ENCODE measurements at places on chromosomes 2 and 18.

GRCh38 chr2:160252900-160253299 lies 52.8 kb upstream of the ITGB6 start:
- DNase-seq, result no peak

GRCh38 chr2:111192776-111193368 lies 72.2 kb downstream of the BCL2L11 start:
- no peak for DNase-seq

GRCh38 chr18:48049757-48050156 lies 119.3 kb upstream of the SMAD2 start:
- DNase-seq, result no peak

- peak; percentile 26 for DNase-seq
These were observed 30.7 kb downstream of the TRAK2 start for GRCh38 chr2:201420442-201421113.

DNA sequence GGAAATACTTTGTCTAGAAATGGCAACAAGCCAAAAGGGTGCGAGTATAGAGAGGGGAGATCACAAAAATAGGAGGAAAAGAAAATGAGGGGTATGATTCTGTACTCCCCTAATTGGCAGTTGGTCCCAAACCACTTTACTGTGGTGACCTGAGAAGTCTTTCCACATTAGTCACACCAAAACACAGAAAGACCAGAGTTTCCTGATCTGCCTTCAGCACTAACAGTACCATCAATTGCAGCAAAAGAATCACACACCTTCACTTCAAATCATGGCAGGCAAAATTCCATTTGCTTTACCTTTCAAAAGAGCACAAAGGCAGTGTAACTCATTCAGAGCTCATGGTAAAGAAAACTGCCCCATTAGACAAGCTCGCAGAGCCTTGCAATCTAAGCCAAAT lies 86.8 kb downstream of the ALK start:
- peak; percentile 58 for DNase-seq

DNA sequence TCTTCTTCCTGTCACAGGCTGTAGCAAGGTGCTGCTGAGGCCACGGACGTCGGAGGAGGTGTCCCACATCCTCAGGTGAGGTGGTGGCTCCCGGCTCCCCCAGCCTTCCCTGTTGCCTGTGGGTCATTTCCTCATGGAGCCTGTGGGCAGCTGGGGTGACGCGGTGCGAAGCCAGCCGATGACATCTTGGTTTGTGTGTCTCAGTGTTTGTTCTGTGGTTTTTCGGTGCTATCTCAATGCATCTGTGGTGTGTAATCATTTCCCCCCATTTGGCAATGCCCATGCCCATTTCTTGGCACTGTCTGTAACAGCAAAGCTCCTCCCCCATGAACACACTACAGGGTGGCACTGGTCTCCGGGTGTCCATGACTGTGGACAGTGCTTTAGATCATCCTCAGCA lies 6.6 kb downstream of the D2HGDH start:
- peak; percentile 86 for DNase-seq

DNA sequence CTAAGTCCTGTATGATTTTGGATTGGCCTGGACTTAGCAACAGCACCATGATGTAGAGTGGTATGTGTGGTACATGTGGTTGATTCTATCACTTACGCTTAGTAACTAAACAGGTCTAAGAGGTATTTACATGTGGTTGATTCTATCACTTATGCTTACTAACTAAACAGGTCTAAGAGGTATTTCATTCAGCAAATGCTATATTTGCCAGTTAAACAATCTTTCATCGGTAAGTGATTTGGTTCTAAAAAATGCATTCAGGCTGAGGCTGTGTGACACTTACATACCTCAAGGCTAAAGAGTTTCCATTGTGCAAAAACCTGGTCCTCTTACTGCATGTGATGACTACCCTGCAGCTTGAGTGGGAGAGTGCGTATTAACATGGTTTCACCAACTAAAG lies 13.1 kb downstream of the EIF4E2 start:
- DNase-seq, result no peak

GRCh38 chr2:208929139-208929864 lies 494.5 kb upstream of the MAP2 start:
- DNase-seq, result no peak

DNA sequence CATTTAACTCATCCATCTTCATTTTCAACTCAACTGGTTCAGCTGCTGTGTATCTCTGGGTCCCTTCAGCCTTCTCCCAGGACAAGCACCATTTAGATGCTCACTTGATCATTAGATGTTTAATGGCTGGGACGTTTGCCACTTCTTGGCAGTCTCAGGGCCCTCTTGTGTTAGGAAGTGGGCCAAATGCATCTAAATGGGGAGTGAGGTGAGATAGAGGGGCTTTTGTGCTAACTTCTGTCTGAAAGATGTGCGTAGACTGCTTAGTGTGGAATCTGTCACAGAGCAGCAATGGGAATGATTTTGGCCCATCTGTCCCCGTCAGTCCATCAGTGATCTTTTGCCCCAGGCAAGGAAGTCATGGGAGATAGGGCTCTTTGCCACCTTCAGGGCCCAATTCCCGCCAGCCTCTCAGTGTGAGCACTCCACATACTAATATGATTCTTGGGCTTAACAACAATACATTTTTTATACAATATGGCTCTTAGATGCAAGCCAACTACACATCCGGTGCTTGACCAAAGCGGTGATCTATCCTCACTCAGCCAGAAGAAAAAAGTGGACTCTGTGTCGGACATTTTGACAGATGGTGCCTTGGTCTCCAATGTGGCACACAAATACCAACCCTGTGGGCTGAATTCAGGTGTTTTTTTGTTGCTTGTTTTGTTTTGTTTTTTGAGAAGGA lies 95.7 kb upstream of the EPC2 start:
- no peak for DNase-seq

GRCh38 chr2:206116278-206116677 lies 30.3 kb upstream of the INO80D start:
- DNase-seq, result no peak

DNA sequence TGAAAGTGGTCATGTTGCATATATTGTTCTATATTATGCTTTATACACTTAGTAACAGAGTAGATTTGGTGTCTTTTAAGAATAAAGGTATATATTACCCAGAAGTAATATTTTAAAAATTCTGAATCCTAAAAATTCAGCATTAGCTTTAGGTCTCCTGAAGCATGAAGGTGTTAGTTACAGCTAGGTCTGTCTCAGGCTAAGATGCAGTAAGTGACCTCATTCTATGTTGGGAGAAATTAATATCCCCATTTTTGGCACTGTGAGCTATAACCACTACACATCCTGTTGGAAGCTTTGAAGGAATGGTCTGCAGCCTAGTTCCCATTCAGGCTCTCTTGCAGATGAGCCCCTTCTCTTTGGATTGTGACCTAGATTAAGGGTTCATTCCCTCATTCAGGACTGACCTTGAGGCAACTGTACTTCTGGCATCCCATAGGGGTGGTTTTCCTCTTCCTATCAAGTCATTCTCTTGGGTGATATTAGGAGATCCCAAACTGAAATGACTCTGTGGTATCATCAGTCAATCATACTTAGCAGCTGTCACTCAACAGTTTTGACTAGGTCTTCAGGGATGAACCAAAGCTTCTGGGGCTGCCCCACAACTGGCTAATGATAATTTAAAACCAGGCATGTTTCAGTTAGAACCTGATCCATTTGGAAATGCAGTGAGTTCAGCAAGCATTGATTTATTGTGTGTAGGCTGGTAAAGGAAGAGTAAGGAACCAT lies 117.7 kb downstream of the GPD2 start:
- no peak for DNase-seq

DNA sequence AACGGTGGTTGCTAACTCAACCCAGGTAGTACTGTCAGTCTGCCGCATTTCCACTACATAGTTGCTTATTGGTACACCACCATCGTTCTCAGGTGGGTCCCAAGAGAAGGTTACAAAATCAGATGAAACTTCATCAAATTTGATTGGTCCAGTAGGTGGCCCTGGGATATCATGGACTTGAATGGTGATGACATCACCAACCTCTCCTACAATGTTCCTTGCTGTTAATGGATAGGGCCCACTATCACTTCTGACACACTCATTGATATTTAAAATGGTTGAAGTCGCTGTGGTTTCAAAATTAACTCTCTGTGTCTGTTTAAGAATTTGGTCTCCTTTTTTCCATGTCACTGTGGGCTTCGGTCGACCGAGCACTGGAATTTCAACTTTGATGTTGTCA lies 94.5 kb downstream of the PLEKHA3 start:
- no peak for DNase-seq

GRCh38 chr2:81706856-81707255 lies 1402.3 kb upstream of the LRRTM1 start:
- DNase-seq, result no peak

DNA sequence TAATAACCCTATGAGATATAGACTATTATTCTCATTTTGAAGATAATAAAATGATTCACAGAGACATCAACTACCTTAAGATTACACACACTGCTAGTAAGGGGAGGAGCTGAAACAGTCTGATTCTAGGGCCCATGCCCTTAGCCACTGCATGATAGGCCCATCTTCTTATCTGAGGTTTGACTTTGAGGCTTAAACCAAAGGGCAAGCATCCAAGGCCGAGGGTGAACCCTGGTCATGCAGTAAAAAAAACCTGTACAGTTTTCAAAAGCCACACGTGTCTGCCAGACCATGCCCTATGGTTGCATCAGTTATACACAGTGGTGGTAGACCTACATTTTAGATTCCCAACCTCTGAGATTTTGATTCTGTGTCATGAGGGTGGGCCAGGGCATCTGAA lies 44.8 kb downstream of the POLE4 start:
- DNase-seq, result no peak

- no peak for DNase-seq
These were observed 16.5 kb downstream of the NCOA1 start for GRCh38 chr2:24507549-24507948.

DNA sequence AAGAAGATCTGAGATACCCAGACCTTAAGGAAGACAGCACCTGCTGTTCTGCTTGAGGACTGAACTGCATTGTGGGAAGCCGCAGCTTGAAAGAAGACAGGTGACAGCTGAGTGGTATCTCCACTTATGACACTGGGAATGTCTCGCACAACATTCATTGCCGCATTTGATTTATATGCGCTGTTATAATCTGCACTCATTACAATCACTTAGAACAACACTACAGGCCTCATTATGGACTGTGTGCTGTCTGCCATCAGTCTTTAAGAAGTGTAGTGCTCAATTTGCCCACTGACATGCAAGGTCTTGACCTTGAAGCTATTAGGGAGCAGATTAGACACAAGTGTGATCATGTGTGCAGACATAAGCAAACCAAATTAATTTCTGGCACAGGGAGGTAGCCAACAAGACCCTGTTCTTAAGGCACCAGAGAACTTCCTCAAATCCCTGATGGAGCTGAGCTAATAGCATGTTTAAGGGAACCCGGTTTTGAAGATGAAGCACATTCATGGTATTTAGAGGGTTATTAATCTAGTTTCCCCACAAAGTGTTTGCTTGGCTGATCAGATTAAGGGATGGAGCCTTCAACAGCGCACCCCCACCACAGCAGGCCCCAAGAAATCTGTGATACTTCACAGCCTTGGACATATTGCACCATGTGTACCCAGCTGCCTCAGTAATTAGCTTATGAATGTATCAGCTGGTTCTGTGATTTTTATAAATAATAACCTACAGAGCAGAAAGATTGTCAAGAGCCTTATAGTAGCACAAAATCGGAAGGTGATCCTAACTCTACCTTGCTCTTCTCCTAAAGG lies 146.8 kb downstream of the SATB2 start:
- no peak for DNase-seq

DNA sequence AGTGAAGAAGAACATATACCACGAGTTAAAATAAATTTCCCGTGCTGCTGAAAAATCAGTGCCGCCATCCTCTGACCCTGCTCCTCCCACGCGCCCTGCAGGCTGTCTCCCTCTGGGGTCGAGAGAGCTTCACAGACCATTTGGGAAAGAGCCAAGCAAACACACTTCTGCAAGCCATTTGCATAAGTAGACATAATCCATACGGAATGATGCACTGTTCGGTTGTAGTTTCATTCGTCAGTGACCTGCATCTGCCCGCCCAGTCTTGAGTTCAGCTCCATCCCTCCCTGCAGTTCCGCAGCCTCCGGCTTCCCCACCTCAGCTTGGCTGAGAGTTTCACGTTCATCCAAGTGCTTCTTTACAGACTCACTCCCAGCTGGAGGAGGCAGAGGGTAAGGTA lies 69.6 kb downstream of the TRAPPC12 start:
- no peak for DNase-seq

DNA sequence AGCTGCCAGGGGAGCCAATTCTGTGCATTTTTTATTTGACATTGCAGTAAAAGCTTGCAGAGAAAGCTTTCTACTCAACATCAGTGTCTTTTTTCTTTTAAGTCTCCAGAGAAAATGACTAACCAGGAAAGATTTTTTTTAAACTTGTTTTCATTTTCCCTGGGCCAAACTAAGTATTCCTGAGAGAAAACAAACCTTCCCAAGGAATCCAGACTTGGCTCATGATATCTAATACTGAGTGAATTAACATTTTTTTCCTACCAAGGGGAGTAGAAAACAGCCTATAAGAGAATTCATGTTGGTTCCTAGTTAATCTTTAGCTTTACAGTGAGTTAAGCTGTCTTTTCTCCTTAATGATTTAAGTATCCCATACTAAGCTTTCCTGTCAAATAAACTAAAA lies 46.7 kb downstream of the DAPL1 start:
- DNase-seq, result no peak

DNA sequence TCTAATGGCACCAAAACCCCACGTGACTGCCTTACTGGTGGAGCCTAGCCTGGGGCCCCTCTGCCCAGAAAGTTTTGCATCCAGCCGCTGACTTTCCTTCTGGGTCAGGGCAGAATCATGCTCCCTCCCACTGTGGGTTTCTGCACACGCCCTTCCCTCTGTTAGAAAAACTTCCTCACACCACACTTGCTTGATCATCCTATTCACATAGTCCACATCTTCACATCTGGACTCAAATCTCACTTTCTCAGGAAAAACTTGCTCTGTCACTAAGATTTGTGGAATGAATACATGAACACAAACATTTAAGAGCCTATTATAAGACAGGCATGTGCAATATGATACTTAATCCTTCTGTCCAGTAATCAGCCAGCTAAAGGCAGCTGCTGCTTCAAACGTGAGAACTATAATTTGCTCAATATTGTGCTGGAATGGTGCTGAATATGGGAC lies 274.7 kb downstream of the RND3 start:
- DNase-seq, result no peak

DNA sequence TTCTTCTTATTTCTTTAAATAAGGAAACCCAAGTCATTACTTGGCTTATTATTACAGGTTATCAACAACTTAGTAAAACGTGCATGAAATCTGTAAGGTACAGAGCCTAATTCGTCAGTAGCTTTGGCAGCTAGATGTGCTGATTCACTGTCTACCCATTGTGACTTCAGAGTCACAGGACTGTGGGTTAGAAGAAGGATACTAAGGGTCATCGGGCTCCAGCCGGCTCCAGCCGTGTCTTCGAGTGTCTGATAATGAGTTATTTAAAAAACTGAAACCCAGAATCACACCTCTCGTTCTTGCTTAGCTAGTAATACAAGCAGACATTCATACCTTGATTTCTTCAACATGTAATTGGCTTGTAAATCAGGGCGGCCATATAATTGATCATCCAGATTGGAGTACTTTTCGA lies 170.5 kb downstream of the FMNL2 start:
- peak; percentile 75 for DNase-seq

DNA sequence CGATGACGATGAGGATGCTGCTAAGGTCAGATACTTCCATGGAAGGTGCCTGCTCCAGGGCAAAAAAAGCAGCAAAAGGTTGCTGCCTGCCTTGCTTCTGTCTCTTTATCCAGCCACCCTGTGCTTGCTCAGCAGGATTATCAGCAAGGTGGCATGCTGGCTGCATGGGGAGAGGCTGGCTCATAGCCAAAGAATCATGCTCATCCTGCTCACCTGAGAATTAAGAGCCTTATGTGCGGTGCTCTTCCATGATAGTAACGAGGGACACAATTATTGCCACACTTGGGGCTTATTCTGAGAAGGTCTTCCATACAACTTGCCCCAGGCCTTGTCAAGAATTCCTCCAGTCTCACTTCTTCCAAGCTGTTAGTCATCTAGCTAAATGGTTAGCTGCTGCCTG lies 60.4 kb upstream of the SEC11C start:
- DNase-seq, result no peak
